Kidney tubule cell (primary cell): ENCODE measurements at places on chromosomes 11 and 22.

DNA sequence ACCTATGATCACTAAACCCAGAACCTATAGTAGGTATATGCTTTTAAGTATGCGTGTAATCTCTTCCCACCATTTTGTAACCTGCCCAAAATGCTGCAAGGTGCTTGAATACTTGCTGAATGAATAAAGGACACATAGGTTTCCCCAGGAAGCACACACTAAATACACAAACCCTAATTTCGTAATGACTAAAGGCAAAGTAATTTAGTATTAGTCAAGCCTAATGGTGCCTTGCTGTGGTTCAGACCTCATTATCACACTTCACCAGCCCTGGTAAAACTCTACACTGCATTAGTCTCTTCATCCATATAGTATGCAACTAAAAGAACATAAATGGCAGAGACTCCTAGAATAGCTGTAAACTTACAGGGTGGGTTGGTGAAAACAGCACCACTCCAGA, 289.0 kb upstream of the PITPNB start:
- DNase-seq = peak; percentile 68

GRCh38 chr11:118915396-118915795, 10.3 kb downstream of the BCL9L start:
- no peak for DNase-seq

- no peak for DNase-seq
These were observed 415.7 kb downstream of the SOX6 start for GRCh38 chr11:15940462-15941205.

- DNase-seq = no peak
These were observed 40.7 kb downstream of the POU2F3 start for GRCh38 chr11:120280600-120281051.

DNA sequence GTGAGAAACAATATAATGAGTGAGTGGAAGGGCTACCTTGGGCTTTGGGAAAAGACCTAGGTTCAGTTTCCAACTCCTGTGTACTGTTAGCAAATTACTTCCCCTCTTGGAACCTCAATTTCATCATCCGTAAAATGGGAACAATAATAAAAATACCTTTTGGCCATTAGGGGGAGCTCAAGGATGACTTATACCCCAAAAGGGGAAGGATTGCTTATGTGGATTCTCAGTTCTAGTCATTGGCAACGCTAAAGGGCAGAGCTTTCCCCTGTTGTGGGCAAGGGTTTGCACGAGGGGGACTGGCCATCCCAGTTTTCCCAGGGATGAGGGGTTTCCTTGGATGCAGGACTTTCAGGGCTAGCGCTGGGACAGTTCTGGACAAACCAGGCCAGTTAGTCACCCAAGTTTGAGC, 3.1 kb upstream of the COMMD9 start:
- DNase-seq = peak; percentile 65

GRCh38 chr22:41654322-41654721, 33.2 kb downstream of the XRCC6 start:
- no peak for DNase-seq
